ENCODE measurements at places on chromosomes 2 and 18.
A peak's percentile ranks its signal among the peaks of the same experiment; 100 is the strongest.

DNA sequence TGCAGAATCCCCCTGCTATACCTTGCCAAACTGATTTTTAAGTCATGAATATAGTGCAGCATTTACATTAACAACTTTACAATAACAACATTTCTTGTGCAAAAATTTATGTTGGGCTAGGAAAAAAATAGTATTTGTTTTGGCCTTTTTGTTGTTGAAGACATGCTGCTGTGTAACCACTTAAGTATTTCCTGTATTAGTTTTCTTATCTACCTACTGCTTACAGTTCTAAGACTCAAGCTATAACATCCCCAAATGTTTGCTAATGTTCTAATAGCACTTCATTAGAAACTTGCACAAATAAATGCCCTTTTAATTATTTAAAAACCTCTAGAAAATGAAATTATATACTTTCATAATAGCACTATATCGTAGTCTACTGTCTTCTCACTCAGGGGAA is 154.3 kb upstream of the DOCK10 start:
- DNase-seq = no peak

DNA sequence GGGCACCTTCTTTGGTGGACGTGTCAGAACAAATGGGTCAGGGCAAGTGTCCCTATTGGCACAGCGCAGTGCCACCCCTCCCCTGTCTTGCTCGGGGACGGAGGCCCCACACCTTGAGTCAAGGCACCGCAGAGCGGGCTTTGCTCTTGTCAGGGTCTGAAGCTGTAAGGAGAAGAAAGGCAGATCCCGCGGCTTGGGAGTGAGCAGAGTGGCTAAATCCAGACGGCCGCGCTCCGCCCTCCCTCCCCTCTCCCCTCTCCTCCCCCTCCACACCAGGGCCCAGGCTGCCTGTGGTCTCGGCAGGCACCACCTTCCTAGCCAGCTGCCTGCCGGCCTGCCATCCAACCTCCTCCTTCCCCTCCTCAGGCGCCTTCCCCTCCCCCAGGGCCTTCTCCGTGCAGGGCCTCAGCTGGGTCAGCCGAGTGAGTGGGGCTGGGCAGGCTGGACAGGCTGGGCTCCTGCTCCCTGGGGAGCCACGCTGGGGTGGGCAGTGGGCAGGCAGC is 25.8 kb downstream of the SPEG start:
- no peak for DNase-seq

DNA sequence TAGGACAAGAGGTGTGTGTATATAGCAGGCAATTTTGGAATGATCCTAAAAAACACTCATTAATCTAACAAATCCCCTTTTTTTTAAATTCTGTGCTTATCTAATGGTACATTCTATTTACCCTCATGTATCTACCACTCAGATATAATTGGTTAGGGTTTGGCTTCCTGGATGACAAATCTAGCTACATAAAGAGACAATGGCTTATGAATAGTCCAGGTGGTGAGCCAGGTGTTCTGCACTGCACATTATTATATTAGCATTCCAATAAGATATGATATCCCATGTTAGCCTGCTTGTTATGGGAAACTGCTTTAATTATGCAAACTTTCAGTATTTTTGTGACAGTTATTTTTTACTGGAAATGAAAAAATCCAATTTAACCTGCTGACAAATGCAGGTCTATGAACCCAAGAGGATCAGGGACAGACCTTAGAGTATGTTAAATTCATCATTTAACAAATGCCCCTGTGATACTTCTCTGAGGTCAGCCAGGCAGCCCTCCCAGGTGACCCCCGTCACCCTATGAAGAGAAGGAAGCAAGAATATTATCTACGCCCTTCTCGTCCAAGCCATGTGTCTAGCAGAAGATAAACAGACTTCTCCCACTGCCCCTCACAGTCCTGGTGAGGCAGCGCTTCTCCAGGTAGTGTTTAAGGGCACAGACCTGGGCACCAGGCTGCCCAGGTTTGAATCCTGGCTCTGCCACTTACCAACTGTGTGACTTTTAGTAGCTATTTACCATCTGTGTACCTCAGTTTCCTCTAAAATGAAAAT is 83.0 kb downstream of the ADD2 start:
- DNase-seq = no peak

DNA sequence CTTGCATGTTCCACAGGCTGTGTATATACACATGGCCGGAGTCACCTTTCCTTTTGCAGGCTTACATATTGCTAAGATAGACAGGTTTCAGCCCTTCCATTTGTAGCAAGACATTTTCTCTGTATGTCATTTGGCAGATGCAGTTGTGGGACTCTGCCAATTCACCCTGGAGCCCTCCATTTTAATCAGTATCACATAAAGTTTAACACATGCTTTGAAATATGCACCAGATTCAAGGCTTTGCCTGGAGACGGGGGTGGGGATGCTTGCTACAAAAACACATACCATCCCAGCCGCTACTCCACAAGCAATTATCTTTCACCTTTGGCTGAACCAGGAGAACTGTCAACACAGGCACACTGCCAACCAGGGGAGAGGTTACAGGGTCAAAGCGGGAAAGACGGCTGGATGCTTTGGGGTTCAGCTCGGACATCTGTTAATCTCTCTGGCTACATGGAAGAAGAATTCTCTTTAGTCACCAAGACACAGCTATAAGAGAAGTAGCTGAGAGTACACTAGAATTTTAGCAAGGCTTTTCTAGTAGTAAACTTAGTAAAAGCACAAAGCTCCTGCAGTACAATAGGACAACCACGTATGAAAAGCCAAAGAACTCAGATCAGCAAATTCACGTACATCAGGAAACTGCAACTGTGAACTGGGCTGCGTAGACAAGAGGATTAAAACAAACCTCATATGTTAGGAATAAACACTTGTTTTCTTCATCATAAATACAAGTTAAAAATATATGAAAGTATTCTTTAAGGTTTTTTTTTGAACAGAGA is 130.9 kb downstream of the EXOC6B start:
- no peak for DNase-seq

DNA sequence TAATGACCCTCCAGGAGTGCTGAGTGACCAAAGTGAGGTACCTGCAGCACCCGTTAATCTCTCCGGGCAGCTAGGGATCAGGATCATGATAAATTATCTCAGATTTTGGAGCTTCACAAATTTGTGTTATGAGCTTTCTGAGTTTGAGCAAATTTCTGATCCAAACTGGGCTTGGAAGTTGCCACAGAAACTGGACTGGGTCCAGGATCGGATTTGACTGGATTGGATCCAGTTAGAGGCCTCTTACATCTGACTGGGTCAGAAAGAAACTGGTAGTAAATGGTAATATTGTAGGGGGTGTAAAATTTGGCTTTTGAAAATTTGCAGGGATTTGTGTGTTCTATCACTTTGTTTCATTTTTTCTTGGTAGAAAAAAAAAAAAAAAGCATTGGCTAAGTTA is 19.7 kb upstream of the CAPN13 start:
- DNase-seq = no peak

DNA sequence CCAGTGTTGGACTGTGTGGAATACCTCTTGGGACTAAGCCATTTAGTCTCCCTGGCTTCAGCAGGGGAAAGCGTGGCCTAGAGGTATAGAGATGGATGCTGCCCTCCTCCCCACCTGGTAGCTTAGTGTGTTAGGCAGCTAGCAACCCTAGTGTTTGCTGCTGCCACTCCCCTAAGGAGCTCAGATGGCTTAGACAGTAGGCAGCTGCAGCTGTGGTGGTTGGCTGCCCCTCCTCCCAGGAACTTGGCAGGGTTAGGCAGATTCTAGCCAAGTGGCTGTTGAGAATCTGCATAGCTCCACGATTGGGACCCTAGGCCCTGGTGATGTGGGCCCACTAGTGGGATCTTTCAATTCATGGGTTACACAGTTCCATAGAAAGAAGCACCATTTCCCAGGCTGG is 550.4 kb upstream of the CHAC2 start:
- DNase-seq = no peak

- no peak for DNase-seq
These were observed 5.1 kb upstream of the MARCO start for GRCh38 chr2:118936936-118937335.

GRCh38 chr2:189609423-189609816 is 28.8 kb upstream of the SLC40A1 start:
- no peak for DNase-seq

DNA sequence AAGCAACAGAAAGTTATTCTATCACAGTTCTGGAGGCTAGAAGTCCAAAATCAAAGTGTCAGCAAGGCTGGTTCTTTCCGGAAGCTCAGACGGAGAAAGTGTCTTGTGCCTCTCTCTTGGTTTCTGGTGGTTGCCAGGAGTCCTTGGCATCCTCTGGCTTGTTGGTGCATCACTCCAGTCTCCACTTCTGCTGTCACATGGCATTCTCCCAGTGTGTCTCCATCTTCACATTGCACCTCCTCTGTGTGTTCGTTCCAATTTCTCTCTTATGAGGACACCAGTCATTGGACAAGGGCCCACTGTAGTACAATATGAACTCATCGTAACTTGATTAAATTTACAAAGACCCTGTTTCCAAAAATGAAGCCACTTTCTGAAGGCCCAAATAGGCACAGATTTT is 175.4 kb upstream of the ATP5MC3 start:
- DNase-seq = no peak

- no peak for DNase-seq
These were observed 54.8 kb downstream of the KCNS3 start for GRCh38 chr2:17933256-17933655.

DNA sequence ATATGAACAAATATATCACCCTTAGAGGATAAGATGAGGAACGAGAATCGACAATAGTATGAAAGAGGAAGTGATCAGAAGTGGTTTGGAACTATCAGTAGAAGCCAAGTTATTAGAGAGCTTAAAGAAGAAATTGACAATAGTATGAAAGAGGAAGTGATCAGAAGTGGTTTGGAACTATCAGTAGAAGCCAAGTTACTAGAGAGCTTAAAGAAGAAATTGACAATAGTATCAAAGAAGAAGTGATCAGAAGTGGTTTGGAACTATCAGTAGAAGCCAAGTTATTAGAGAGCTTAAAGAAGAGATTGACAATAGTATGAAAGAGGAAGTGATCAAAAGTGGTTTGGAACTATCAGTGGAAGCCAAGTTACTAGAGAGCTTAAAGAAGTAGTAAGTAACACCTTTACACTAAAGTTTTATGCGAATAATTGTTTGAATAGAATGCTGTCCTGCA is 175.5 kb downstream of the ZNF407 start:
- no peak for DNase-seq

GRCh38 chr2:145036421-145037011 is 516.6 kb upstream of the ZEB2 start:
- no peak for DNase-seq

- no peak for DNase-seq
These were observed 33.9 kb upstream of the FOSL2 start for GRCh38 chr2:28358668-28359201.

- DNase-seq = peak; percentile 39
These were observed 1.1 kb downstream of the TMEM18 start for GRCh38 chr2:675982-676646.

DNA sequence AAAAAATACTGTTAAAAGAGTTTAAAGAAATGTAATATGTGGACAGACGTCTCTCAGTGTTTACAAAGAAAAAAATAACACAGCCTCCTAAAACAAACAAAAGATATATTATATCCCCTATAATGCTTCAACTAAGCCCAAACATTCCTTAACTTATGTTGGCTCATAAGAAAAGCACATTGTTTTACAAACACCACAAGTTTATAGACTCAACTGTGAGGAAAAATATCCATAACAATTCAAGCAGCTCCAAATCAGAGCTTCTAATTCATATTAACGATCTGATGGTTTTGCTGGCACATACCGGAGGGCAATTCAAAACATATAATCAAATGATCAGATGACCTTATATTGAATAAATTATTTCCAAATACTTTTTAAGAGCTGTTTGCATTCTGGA is 5.5 kb downstream of the LPIN2 start:
- no peak for DNase-seq

- DNase-seq = no peak
These were observed 847.7 kb downstream of the CPS1 start for GRCh38 chr2:211404098-211404497.

GRCh38 chr2:222743251-222743812 is 71.9 kb downstream of the MOGAT1 start:
- DNase-seq = peak; percentile 34

DNA sequence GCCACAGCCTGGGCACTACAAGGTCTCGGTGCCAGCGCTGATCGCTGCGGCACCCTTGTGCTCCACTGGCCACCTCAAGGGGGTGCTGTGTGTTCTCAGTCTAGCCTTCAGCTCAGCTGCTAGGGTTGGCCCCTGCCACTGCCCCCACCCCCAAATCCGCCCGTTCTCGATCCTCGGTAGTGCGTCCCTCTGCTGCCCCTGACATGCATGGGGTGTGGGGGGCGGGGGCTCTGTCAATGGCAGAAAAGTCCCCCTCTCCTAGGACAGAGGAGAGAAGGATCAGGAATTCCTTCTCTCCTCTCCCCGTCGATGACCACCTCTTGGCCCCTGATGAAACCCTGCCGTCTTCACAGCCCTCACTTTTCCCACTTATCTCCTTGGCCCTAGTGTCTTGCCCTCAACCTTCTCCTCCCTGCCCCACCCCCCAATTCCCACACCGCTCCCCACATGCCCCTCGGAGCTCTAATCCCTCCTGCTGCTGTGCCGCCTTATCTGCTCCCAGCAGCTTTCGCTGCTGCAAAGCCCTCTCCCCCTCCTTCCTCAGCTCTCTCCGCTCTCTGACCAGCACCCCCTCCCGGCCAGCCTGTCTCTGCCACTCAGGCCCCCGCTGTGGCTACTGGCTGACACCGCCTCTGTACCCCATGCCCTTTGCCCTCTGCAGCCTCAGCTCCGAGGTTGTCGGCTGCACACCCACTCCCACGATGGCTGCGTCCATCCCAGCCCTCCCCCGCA is 4.3 kb upstream of the ASIC4 start:
- DNase-seq = peak; percentile 80

DNA sequence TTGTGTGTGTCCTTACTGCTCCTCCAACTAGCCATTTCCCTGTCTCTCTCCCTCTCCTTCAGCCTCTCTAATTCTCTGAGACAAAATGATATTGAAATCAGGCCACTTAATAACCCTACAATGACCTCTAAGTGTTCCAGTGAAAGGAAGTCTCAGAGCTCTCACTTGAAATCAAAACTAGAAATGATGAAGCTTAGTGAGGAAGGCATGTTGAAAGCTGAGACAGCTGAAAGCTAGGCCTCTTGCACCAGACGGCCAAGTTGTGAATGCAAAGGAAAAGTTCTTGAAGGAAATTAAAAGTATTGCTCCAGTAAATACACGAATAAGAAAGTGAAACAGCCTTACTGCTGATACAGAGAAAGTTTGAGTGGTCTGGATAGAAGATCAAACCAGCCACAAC is 72.9 kb downstream of the PRKCE start:
- DNase-seq = no peak

- no peak for DNase-seq
These were observed 53.2 kb downstream of the UXS1 start for GRCh38 chr2:106140913-106141312.

DNA sequence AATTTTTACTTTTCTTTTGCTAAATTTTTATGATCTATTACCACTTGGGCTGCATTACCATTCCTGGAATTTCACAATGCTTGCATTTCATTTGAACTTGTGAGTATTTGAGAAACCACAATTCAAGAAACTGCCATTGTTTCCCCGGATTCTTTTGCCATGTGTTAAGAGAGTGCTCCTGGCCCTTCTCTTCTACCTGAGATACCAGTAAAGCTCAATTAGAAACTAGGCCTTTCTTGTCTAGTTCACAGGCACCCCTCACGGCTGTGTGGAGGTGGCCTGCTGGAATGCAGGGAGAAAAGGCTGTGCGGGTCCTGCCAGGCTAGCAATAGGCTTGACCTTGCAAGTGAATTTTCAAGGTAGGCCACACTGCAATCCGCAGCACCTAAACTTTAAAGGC is 40.8 kb downstream of the ZEB2 start:
- no peak for DNase-seq

- DNase-seq = no peak
These were observed 44.3 kb upstream of the C2orf66 start for GRCh38 chr2:196853301-196854087.

Measured in endothelial cell (in vitro differentiated cells).